ENCODE measurements at places on chromosomes 5 and 9.

DNA sequence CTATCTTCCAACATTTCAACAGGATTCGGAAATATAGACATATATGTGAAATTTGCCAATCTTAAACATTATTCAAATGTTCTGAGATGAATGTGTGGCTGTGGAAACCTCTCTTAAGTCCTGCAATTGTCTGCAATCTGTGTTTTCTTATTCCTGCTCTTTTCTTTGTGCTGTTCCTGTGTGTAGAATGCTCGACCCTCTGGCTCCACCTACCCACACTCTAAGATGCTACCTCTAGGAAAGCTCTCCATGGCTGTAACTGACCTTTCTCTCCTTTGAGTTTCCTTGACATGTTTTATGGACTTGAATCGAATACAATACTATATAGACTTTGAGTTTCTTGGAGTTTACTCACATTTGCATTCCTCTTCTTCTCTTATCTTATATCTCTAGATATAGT is 120.6 kb upstream of the ASTN2 start:
- DNase-seq: no peak

DNA sequence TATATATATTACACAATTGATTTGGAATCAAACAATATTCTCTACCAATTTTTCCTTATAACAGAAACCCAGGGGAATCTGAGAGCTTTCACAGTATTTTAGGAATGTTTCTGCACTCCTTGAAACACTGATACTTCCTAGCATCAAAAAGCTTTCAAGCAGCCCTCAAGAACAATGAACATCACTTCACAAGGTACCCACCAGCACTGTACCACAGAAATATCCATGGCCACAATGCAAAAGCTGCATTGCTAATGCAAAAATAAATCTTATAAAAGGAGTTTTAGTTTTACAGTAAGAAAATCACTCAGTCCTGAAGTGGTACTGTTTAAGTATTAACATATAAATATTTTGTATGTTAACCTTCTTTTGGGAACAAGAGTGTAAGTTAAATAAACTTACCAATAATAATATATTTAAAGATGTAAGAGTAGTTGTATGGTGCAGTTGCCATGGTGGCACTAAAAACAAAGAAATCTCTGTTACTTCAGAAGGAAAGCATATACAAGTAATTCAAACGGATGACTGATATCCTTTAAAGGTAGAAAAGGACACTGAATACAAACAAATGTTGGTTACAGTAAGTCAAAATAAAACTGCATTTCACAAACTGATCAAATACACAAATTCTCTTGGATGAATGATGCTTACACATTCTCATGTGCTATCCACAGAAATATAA is 8.6 kb downstream of the RAB14 start:
- no peak for DNase-seq

GRCh38 chr5:2608391-2608790 is 143.1 kb downstream of the IRX2 start:
- DNase-seq: no peak

DNA sequence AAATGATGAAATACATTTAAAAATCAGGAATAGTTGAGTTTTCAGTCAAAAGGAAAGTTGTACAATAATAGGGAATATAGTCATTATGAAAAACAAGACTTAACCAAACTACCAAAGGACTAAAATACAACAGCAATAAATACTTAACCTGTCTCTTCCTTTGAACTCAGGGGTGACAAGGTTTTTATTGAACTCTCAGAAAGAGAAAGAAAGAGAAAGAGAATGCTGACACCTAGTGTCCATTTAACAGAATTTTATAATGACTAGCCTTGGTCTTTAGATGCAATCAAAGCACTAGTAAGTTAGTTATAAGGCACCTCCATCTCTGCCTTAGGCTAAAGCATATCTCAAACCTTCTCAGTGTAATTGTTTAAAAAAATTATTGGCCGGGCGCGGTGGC is 47.5 kb downstream of the UIMC1 start:
- DNase-seq: peak; percentile 77

DNA sequence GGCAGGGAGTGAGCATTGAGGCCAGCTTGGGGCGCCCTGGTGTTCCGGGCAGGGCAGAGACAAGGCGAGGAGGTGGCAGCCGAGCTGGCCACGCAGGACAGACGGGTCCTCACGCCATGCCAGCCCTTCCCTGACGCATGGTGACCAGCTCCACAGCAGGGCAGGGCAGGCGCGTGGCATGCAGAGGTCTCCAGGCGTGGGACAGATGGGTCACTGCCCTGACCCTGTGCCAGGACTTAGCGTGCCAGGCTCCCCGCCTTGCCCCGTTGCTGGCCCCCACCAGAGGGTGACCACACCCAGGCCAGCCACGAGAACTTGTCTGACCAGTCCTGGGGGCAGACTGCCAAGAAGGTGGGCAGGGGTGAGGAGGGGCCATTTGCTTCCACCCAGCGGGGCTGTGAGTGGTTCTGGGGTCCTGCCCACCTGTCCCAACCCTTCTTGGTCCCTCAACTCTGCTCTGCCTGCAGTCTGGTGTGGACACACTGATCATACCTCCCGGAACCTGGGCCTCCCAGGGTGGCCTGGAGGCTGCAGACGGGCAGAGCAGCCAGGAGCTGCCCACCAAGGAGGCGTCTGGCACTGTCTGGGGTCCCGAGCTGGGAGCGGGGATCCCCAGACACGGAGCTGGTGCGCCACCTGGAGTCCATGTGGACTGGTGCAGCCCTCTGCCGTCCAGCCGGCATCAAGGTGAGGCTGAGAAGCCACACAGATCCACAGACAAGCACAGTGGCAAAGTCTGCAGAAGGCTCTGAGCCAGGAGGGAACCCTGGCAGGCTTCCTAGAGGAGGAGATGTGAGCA is at the start of gene RNF224:
RNF224 (plus strand) TSS at position 449 of the 799 bp plus-strand sequence. CDS start 834 bp downstream, outside the sequence.
- DNase-seq: peak; percentile 59

GRCh38 chr5:171840066-171840465 is 54.4 kb downstream of the SMIM23 start:
- DNase-seq: no peak

DNA sequence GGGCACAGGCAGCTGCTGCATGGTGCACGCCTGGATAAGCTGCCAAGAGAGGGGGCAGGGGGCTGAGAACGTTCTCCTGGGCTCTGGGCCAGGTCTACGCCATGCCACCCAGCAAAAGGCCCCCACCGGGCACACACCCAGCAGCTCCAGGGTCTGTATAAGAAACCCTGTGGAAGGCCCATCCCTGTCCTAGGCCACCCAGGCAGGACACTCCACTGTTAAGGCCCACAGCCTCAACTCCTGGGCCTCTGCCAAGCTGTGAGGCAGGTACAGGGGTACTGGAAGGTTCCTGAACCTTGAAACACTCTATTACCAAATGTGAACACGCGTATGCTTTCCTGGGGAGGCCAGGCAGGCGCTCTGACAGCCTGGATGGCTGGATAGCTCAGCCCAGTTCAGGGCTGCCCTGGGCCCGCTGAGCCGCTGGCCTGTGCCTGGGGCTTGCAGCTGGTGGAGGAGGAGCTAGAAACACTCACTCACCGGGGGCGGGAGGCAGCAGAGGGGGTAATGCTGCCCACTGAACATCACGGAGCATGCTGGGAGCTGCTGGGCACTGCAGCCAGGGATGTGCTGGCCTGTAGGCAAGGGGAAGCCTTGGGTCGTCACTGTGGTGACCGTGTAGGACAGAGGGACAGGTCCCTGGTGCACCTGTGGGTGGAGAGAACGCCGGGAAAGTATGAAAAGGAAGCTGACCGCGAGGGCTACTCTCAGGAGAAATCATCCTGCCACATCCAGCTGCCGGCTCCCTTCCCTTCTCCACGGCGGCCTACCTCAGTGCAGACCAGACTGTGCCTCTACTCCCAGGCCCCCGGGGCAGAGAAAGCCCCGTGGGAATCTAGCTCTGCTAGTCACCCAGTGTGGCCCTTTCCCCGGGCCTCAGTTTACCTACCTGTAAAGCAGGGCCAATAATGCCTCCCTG is 6.0 kb downstream of the RNF44 start:
- DNase-seq: peak; percentile 40

DNA sequence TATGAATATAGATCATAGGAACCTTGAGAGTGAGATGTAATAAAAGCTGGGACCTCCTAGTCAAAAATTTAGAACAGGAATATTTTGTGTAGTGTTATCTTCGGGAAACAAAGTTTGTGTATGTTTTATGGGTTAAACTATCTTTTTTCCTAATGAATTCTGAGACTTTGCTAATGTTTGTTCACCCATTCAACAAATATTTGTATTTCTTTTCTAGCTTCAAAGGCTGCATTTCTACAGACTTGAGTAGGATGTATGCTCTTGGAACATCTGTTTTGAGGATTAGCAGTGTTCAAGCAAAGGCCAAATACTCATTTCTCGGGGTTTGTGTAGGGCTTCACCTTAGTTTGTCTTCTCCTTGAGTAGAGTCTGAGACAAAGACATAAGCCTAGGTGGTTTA is 16.2 kb downstream of the NDUFS4 start:
- no peak for DNase-seq

GRCh38 chr9:99038484-99038820 is 66.5 kb upstream of the TGFBR1 start:
- no peak for DNase-seq

DNA sequence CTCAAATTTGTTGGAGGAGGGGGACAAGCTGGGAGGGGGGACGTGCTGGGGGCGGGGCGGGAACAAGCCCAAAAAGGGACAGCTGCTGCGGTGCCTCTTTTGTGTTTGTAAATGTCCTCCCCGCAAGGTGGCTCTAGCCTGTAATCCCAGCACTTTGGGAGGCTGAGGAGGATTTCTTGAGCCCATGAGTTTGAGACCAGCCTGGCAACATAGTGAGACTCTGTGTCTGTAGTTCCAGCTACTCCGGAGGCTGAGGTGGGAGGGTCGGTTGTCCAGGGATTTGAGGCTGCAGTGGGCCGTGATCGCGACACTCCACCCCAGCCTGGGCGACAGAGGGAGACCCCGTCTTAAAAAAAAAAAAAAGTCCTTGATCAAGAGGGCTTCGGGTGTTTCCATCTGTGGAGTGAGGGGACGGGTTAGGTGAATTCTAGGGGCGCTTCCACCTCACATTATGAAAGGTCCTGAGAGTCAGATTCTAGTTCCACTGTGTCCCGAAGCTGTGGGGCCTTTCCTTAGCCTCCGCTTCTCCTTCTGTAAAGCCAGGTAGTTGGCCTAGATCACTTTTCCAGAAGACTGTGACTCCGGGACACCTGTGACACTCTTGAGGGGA is 779 bp upstream of the CTNNA1 start:
- no peak for DNase-seq

GRCh38 chr9:111076519-111076918 is 38.2 kb upstream of the LPAR1 start:
- no peak for DNase-seq

DNA sequence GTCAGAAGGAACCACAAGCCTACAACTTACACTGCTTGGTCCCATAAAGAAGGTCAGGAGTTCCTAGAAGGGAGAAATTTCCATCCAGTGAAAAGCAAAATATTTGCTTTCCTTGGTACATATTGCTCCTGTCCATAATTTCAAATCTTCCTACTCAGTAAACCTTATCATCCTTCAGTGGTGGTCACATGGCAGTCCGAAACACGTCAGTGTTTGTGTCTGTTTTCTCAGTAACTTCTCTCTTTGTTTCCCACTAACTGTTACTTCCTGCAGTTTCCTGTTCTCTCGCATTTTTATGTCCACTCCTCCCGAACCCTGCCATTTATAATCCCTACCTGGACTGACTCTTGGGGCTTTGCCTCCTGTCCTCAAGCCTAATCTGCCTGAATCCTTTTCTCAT is 129.1 kb downstream of the FANCC start:
- no peak for DNase-seq

DNA sequence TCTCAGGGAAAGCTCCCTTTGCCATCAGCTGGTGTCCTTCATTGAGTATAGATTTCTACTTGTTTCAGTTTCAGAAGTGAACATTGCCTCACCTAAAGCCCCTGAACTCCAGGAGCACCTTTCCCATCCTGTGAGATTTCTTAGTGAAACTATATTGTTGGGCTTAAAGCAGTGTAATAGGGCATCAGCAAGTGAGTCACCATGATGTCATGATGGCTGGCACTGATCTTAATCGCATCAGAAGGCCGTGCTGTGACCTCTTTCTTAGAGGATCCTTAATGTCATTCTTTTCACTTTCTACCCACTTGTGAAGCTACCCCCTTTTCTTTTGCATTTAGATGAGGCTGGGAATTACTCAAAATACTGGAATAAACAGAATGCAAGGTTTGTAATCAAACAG is 401.3 kb downstream of the MTRR start:
- DNase-seq: no peak

DNA sequence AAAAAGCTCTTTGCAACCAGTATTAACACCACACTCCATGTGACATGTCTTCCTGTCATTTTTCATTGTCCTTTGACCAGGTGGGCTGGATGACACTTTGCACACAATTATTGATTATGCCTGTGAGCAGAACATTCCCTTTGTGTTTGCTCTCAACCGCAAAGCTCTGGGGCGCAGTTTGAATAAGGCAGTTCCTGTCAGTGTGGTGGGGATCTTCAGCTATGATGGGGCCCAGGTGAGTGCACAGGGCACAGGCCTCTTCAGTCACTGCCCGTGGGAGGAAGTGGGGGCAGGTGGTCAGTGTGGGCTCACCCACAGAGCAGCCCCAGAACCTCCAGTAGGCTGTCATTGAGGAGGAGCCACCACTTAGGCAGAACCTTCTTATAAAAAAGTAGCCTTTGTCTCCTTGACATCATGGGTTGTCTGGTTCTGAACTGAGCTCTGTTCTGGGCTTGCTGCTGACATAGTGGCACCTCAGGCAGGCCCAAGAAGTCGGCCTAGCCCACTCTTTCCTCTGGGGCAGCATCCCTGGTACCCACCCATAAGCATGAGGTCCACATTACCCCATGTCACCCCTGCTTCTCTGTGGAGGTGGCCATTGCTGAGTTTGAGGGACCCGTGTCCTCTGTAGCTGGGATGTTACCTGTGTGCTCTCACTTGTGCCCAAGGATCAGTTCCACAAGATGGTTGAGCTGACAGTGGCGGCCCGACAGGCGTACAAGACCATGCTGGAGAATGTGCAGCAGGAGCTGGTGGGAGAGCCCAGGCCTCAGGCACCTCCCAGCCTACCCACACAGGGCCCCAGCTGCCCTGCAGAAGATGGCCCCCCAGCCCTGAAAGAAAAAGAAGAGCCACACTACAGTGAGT is 39.3 kb downstream of the SECISBP2 start:
- DNase-seq: no peak

GRCh38 chr5:37569466-37569865 is 190.3 kb downstream of the WDR70 start:
- DNase-seq: no peak

- no peak for DNase-seq
Measured at GRCh38 chr5:44935262-44935661, 126.5 kb downstream of the MRPS30 start.

GRCh38 chr9:33164138-33164809 is 2.9 kb downstream of the B4GALT1 start:
- no peak for DNase-seq

- DNase-seq: no peak
Measured at GRCh38 chr5:51832934-51833470, 449.8 kb downstream of the ISL1 start.

DNA sequence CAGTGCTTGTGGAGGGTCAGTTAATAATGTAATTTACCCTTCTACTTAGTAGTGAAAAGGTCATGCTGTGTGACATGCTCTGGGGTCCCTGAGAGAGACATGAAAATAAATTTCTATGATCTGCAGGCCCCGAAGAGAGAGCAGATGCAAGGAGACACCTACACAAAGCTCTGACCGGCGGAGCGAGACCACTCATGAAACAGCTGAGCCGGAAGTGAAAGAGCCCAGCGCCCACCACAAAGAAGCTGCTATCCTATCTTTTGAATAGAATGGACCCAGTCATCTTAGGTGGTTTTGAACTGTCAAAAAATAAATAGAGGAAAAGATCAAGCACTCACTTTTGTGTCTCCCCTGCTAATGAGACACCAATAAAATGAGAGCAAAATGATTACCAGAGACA is 190.0 kb downstream of the MED10 start:
- DNase-seq: no peak

GRCh38 chr9:107020040-107020530 is 157.1 kb downstream of the ZNF462 start:
- DNase-seq: no peak

All from NCI-H1694 (cell line).